ENCODE measurements at places on chromosomes 11 and 22.

- no peak for DNase-seq
Observed at GRCh38 chr11:7775689-7776088, 21.1 kb downstream of the OR5P2 start.

- no peak for DNase-seq
Observed at GRCh38 chr22:22388090-22388489, 120.5 kb downstream of the ZNF280B start.

DNA sequence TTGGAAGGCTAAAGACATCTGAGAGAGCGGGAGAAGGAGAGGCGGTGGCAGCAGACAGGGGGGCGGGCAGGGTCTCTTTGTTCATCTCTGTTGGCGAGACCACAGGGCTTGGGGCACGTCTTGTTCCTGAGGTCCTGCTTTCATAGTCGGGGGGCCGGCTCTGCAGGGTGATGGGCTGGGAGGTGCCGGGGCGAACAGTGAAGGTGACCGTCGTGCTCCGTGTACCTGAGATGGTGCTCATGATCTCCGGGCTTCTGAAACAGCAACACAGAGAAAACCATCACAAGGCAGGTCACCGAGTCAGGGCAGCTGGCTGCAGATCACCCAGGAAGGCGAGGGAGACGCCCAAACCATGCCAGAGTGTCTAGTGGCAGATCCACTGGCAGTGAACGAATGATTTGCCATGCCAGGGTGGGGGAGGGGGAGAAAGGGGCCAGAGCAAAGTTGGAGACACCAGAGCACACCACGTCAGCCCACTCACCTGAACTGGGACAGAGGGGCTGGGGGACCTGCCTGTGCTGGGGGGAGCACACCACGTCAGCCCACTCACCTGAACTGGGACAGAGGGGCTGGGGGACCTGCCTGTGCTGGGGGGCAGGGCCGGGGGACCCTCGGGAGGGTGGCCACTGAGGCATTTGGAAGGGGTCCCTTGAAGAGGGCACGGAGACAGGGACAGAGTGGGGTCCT is 75.0 kb downstream of the CTTN start:
- no peak for DNase-seq

- DNase-seq, result no peak
Observed at GRCh38 chr11:41978945-41979344, 519.5 kb upstream of the LRRC4C start.

- no peak for DNase-seq
Observed at GRCh38 chr22:26953012-26953883, 295.9 kb downstream of the MIAT start.

DNA sequence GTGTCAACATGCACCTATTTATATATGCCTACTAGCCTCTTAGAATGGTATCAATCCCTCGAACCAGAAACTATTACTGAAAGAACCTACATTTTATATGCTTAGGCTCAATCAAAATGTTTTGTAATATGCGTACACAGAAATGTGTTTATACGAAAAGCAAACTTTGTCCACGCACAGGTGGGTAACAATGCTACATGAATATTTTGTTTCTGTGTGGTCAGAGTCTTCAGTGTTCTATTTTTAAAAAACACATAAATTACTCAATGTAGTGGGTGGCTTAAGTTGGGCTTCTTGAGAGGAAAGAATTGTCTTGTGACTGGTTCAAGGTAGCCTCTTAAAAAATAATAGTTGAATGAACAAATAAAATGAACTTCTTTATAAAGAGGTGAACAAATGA is 46.1 kb downstream of the SYTL2 start:
- DNase-seq, result no peak

DNA sequence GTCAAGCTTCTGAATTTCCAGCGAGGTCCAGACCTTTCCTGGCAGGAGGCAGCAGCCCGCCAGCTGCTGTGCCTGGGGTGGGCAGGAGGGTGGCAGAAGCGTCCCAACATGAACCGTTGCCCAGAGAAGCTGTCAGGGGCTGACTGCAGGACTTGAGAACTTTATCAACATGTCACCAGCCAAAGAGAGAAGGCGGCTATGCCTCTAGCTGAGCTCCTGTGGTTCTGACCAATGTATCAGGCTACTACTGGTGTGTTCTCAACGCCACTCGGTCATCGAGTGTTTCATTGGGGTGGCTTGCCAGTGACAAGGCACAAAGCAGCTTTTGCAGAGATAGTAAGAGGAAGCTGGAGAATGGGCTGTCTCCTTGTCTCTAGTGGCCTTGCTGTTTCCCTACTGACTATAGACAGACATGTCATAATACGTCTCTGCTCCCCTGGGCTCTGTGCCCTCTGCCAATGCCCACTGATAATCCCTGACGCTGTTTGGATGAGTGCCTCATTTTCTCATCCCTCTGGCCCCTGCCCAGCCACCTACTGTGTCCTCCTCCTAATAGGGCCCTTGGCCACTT is 17.6 kb upstream of the ASCC2 start:
- DNase-seq, result no peak

GRCh38 chr11:59728913-59729312 is 15.3 kb upstream of the OR10V1 start:
- no peak for DNase-seq

DNA sequence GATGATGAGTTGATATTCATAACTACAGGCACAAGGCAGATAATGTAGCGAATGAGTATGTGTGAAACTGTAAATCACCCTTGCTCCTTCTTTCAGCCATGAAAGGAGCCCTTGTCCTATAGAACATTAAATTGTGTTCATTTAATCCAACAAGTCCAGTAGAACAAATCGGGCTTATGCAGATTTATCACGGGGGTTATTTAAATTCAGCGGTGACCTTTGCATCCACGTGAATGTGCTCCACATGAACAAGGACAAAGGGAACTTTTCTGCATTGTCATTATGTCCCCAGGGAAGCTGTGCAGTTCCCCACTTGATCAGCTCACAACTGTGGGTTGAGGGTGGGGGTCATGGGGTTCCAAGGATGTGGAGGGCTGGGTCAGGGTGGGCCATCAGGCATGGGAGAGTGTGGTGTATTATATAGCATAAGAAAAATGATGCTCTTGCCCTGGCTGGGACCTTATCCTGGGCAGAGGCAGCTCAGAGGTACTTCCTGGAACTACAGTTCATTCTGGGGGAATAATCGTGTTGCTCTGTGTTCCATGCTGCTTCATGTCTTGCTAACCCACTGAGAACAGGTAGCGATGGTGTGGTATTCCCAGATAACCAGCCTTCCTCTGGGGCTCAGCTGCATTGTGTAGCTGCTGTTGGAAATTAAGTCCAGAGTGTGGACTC is 306.6 kb downstream of the FAT3 start:
- no peak for DNase-seq

- no peak for DNase-seq
Observed at GRCh38 chr11:17770917-17771316, 36.3 kb downstream of the KCNC1 start.

DNA sequence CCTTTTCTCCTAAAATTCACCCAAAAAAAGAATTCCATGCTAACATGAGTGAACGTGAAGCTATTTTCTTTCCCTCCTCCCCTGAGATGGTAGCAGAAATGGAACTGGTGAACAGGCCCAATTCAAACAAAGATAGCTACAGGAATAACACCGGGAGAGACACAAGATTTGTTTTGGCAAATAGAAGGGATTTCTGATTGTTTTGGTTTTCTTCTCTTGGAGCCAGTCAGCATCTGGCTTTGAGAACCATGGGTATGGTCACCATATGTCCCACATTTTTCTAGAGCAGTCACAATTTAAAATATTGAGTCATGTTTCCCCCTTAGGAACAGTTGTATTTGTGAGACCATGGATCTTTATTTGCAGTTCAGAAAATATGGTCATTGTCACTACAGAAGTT is 214.1 kb downstream of the FAM76B start:
- no peak for DNase-seq

GRCh38 chr11:71294846-71295600 is 42.6 kb upstream of the SHANK2 start:
- no peak for DNase-seq

DNA sequence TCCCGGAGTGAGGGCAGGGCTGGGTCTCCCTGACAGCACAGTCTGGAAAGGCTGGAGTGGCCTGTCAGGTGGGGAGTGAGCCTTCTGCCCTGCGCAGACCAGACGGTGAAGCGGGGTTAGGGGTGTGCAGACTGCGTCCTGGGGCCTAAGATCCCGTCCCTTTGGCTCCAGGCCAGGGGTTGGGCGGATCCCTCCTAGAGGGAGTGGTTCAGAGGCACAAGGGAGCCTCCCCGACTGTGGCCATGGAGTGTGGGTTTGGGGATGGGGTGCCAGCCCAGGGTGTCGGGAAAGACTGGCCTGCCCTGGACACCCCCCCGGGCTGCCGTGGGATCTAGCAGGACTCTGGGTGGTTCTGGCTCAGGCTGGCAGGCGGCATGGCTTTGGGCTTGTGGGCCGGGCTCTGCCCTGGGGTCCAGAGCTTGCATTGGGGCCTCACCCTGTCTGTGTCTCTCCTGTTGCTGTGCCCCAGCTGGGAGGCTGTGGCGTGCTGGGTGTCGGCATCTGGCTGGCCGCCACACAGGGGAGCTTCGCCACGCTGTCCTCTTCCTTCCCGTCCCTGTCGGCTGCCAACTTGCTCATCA is 19.5 kb downstream of the TSPAN4 start:
- no peak for DNase-seq

DNA sequence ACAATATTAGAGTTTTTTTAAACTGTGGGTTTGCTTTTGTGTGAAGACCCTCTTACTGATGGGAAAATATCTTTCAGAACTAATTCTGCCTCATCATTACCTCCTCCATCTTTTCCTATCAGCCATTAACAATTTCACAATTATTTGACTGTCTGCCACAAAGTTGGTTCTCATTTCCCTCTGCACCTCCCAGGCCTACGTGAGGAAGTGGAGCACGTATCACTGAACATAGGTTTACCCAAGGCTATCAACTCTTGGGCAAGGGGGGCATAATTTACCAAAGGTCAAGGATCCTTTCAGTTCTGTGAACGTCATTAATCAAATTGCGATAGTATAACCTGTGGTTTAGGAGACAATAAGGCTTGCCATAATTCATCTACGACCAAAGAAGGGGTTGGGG is 60.0 kb downstream of the LIF start:
- no peak for DNase-seq

DNA sequence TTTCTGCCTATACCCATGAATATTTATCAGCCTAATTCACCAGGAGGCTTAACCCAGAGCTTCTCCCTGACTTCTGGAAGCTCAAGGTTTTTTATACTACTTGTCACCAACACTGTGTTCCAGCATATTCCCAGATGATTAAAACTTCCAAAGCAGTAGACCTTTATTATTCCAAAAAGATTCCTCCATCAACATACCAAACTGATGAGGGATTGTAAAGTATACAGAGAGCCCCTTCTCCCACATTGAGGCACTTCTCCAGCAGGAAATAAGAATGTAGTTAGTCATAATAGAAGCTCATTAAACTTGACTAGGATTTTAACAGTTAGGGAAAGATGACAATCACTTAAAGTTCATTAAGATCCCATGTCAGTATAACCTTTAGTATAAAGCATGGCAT is 51.4 kb upstream of the CEP126 start:
- no peak for DNase-seq

- no peak for DNase-seq
Observed at GRCh38 chr11:8809939-8810539, 101.0 kb upstream of the AKIP1 start.

GRCh38 chr22:40588726-40589125 is 47.8 kb downstream of the MRTFA start:
- no peak for DNase-seq

DNA sequence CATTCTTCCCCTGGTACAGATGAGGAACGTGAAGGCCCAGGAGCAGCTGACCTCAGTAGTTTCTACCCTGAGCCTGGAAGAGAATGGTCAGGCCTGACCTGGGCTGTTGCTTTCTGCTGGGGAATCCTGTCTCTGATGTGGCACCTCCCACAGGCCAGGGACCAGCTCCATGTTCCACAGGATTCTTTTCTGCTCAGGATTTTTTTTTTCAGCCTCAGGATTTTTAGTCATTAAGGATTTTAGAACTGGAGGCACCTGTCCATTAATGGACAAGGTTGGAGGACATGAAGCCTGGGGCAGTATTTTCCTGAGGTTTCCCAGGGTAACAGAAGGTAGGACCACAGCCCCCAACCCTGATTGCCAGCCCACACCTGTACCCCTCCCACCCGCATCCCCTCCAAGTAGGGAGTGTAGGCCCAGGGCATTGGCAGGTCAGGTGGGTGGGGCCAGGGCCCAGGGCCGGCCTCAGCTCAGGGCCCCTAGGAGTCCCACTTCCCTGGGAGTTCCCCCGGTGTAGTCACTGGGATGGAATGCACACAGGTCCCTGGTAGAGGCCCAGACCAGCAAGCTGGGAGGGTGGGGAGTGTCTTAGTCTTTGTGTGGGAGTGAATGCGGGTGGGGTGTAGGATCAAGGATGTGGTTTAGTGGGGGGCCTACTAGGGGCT is 16.1 kb downstream of the BIK start:
- no peak for DNase-seq

- DNase-seq, result peak; percentile 23
Observed at GRCh38 chr11:60334005-60334620, 7.1 kb downstream of the MS4A6E start.

GRCh38 chr22:30036656-30037055 is 43.6 kb upstream of the HORMAD2 start:
- DNase-seq, result no peak

DNA sequence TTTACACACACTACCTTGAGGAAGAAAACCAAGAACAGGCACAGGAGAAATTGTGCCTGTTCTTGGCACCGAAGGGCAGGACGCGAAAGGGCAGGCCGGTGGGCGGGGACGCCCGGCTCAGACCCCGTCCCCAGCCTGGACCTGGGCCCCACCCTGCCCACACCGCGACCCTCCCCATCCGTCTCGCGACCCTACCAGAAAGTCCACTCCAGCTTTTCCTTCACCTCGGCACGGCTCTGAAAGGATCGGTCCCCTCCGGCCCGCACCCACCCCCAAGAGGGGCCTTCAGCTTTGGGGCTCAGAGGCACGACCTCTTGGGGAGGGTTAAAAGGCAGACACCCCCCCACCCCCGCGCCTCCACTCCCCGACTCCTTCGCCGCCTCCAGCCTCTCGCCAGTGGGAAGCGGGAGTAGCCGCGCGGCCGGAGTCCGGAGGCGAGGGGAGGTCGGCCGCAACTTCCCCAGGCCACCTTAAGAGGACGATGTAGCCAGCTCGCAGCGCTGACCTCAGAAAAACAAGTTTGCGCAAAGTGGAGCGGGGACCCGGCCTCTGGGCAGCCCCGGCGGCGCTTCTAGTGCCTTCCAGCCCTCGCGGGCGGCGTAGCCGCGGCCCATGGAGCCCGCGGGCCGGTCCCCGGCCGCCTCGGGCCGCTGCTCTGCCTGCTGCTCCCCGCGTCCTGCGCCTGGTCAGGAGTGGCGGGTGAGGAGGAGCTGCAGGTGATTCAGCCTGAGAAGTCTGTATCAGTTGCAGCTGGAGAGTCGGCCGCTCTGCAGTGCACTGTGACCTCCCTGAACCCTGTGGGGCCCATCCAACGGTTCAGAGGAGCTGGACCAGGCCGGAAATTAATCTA is 4.4 kb downstream of the SEC14L6 start:
- DNase-seq, result no peak

Data from activated CD4-positive, CD25-positive, alpha-beta regulatory T cell (primary cell).